ENCODE measurements at places on chromosomes 4 and X.

GRCh38 chrX:47196098-47196497 is 2.5 kb downstream of the UBA1 start:
- ATAC-seq: no peak

GRCh38 chr4:153089742-153090141 is 114.5 kb upstream of the TRIM2 start:
- ATAC-seq: no peak

- peak; percentile 94 for ATAC-seq
Measured at GRCh38 chrX:85963736-85964135, 83.6 kb downstream of the CHM start.

GRCh38 chr4:82450966-82451755 is 20.8 kb downstream of the ENOPH1 start:
- ATAC-seq: no peak

DNA sequence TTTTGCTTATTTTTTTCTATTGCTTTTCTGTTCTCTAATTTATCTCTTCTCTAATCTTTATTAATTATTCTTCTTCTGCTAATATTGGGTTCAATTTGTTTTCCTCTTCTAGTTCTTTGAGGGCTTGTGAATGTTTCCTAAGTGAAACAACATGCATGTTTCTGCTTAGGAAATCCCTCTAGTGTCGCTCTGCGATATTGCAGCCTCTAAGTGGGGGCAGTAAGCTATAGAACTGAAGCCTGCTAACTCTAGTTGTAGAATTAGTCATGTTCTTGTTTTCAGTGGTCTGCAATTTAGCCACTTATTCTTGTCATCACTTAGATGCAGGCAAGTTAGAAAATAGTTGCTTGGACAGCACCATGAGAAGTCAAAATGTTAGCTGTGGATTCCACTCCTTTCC is 222.6 kb downstream of the SPIN4 start:
- 0 out of 3 replicates have a peak, but pooled peaks have one; percentile 40 for ATAC-seq

GRCh38 chr4:131296192-131296591 is 1852.9 kb upstream of the PCDH10 start:
- ATAC-seq: no peak

- no peak for ATAC-seq
Measured at GRCh38 chrX:69318651-69319340, 153.5 kb upstream of the PJA1 start.

DNA sequence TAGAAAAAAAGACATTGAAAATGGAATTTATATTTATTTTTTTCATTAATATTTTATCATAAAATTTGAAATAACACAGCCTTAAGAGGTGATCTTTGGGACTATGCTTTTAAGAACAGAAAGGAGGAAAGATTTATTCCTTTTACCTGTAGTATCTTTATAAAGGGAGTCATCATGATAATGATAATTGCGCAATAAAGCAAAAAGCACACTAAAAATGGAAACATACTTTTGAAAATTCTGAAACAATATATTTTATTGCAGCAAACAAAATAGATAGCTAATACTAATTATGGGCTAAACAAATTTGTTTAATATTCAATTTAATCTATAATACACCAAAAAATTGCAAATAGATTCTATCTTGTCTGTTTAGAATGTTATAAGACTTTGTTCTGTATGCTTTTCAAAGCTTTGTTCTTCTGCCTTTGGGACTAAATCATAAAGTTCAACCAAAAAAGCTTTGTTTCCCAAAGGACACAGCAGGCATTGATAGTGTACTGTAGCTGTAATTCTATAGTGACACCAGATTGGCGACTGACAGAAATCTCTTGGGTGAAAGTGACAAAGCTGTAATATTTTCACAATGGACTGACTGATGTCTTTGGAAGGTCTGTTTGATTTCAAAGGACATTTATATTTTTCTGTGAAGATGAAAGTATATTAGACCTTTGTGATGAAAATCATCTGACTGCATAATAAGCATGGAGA is 2156.6 kb upstream of the TENM3 start:
- no peak for ATAC-seq

DNA sequence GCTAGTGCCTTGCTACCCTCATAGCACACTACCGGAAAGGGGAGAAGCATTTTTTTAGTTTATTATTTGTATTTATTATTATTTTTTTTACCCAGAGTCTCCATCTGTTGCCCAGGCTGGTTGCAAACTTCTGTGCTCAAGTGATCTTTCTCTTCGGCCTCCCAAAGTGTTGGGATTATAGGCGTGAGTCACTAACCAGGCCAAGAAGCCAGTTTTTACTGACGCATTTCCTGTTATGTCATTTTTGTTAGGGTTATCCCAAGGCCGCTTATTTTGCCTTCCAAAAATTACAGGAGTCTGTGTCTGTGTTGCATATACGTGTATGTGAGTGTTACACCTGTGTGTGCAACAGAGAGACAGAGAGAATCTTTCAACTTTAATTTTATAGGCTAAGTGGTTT is 404.5 kb downstream of the GBA3 start:
- ATAC-seq: no peak

DNA sequence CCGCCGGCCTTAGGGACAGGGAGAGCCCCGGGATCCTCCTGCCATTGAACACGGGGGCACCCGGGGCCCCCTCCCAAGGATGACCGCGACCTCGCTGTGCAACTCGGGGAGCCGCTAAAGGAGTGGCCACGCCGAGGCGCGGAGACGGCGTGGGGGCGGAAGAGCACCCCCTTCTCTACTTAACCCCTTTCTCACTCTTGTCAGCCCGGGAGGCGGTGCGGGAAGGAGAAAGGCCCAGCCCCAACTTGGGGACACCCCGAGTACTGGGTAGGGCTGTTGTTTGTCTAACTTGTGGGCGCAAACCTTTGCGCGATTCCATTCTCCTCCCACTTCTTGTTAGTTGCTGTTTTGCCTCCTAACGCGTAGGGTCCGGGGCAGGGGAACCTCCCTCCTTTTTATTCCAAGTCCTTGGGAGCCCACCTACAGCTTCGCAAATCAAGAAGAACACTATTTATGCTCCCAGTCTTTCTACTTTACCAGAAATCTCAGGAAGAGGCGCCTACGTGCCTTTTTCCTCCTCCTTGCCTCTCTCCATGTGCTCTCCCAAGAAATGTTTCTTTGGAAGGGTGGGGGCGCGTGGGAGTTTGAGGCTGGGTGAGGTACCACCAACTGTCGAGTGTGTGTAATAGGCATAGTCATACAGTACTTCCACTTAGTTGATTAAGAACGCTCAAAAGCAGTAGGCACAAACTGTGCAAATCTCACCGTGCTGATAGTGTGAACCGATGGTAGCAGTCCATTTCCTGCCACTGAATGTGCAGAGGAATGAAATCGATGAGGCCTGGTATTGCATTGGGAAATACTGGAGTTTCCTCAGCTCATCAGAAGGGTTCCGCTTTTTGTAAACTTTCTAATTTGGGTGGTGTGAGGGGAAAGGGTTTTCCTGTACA is 813 bp downstream of the DIAPH2 start:
- peak; percentile 63 for ATAC-seq

- no peak for ATAC-seq
Measured at GRCh38 chrX:6777238-6778002, 242.5 kb upstream of the VCX3A start.

- no peak for ATAC-seq
Measured at GRCh38 chr4:155673453-155673979, 6.9 kb downstream of the GUCY1A1 start.

- no peak for ATAC-seq
Measured at GRCh38 chrX:111257733-111258132, 12.6 kb downstream of the CAPN6 start.

GRCh38 chr4:71270901-71271300 is 67.9 kb upstream of the SLC4A4 start:
- ATAC-seq: no peak

All from SK-N-SH treated with all-trans-retinoic acid at 6 μM for 48 hours (cell line).